Right forelimb (tissue), 1 donor: ENCODE measurements at places on chromosomes 12 and 14.

GRCh38 chr14:90692826-90693225, 123.4 kb downstream of the TTC7B start:
- no peak for DNase-seq

DNA sequence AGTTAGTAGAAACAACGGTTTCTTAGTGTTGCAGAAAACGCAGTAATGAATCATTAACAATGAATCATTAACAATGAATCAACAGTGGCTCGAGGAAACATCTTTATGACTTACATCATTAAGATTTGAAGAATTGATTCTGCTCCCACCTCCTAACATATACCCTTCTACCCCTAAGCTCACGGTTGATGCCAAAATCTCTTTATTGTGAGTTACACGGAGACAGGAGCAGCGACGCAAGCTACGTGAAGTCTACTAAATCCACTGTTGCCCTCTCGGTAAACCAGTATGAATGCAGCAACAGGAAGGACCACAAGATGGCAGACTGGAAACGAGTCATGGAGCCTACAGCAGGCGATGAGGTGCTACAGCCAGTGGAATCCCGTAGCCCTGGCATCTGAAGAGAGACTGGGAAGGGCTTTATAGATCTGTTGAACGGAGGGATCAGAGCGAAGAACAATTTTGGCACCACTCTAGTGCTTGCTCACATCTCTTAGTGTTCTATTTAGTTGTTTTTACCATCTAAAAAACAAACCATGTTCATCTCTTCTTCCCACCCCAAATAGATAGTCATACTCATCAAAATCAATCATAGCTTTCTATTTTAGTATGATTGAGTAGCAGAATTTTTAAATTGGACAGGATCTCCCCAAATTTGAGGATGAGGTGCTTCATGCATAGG, 332.7 kb downstream of the DUSP6 start:
- DNase-seq, result peak; percentile 75

DNA sequence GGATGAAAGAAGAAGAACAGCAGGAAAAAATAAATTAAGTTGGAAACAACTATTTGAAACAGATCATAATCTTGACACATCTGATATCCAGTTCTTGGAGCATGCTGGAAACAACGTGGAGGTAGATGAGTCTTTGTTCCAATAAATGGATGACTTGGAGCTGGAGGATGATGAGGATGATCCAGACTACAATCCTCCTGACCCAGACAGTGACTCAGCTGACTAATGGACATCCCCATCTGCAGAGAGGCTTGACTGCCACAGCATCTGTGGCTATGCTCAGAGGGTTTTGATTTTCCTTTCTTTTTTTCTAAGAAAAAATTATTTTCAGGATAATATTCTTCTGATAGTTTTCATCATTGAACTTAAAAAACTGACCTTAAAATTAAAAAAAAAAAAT, 6.2 kb upstream of the ZDHHC17 start:
- DNase-seq, result no peak

GRCh38 chr14:54230645-54231044, 166.2 kb upstream of the CDKN3 start:
- no peak for DNase-seq

DNA sequence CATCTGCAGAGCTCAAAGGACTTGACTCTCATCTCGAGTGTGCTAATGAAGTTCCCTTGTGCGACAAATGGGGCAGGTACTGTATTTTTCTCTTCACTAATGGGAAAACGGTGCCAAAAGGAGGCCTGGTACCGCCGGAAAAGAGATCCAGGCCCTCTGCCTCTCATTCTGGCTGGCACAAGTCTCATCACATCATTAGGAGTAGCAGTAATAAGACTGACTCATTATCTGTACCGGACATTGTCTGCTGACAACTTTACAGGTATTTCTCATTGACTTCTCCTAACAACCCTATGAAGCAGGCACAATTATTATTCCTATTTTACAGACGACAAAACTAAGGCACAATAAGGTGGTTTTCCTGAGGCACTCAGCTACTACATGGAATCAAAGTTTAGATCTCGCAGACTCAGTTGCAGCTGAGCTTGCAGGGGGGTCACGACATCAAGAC, 668 bp downstream of the APPL2 start:
- no peak for DNase-seq

GRCh38 chr14:76599559-76600287, 161.5 kb upstream of the VASH1 start:
- no peak for DNase-seq

DNA sequence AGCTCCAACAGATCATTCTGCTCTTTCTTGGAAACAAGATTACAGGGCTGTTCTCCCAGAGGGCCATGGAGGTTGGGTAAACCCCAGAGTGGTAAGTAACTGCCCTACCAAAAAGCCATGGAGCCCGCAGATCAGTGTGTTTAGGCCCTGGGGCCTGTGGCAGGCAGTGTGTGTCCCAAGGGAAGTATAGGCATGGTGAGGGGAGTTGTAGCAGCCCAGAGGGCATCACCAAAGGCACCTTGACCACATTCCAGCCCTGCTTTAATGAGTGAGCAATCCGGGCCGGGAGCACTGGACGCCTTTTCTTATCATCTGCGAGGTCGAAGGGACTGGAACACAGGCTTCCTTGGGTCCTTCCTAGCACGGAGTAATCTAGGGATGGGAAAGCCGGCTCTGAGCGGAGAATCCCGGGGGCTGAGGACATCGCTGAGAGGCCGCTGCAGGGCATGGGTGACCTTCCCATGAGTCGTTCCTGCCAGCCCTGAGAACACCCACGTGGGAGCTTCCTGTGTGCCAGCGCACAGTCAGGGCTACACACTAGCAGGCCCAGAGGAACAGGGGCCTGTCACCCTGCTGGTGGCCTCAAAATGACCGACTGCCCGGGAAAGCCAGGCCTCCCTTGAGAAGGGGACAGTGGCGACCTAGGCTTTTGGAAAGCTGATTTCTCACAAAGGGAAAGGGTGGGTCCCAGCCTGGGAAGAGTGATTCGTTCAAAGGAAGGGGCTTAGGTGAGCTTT, 91.3 kb downstream of the NINJ2 start:
- DNase-seq, result peak; percentile 44

DNA sequence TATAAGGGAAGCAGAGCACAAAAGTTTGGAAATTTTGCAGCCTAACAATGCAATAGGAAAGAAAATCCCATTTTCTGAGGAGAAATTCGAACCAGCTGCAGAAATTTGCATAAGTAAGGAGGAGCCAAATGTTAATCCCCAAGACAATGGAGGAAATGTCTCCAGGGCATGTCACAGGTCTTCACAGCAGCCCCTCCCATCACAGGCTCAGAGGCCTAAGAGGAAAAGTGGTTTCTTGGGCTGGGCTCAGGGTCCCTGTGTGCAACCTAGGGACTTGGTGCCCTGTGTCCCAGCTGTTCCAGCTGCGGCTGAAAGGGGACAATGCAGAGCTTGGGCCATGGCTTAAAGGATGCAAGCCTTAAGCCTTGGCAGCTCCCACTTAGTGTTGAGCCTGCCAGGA, 190.0 kb downstream of the MDGA2 start:
- DNase-seq, result no peak

DNA sequence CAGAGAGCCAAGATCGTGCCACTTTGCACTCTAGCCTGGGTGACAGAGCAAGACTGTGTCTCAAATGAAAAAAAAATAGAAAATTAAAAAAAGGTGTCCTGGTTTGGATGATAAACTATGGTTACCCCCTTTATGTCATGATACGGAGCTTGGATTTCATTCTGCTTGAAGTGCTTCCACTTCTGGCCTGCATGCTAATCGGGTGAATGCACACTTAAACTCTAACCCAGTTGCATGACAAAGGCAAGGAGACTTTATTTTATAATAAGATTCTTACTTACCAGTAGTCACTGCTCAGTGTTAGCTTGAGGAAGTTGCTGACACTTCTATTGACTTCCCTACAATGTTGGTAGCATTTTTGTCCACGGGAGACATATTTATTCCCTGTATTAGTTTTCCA, 24.3 kb downstream of the CFAP54 start:
- DNase-seq, result no peak

DNA sequence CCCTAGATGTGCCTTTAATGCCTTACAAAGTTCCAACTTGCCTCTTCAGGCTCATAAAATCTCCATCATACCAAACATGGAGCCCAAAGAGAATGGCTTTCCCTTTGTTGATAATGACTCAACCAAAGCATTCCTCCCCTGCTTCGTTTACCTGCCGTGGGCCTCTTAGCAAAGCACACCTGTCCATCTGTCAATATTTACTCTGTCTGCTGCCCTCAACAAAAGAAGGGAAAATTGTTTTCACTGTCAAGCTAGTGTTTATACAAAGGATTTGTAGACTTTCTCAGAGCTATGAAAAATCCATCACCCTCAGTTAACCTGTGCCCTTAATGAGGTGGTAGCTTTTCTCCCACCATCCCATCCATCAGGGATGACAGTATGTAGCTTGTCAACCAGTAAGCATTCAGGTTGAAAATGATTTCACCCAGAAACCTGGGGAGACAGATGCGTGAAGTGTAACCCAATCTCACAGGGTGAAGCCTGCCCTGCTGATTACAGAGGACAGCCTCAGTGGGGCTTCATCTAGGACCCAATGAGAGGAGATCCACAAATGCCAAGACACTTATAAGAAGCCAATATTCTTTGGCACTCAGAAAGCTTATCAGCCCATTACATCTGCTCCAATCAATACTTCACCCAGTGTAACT, 278.1 kb downstream of the NUAK1 start:
- no peak for DNase-seq

DNA sequence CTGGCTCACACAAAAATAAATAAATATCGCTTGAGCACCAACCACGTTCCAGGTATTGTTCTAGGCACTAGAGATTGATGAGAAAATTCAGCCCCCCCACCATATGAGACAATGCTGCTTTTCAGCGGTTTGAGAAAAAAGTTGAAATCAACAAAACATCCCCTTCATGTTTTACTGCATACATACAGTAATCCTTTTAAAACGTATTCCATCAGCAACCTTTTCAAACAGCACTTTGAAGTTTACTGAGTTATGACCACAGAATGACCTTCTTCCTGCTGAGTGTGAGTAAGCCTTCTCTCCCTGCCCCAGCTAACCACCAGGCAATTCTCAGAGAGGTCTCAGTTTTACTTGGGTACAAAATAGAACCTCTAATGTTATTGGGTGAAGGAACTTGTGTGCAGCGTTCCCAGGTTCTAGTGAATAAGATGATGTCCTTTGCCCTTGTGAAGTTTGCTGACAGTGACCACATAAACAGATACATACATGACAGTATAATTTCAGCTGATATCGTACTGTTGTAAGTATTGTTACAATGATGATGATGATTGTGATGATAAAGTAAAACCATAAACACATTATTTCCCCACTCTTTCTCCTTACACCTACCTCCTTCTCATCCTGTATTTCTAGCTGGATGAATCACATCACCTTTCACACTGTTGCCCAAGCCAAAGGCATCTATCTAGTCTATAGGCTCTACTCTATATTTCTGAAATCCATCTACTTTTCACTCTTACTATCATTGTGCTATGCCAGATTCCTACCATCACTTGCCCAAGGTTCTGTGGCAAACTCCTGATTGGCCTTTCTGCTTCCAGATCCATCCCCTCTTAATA, 124.4 kb upstream of the KRR1 start:
- DNase-seq, result no peak

- no peak for DNase-seq
Observed at GRCh38 chr12:106204312-106204711, 43.5 kb downstream of the CKAP4 start.

- no peak for DNase-seq
Observed at GRCh38 chr12:24760162-24760561, 188.7 kb downstream of the BCAT1 start.

DNA sequence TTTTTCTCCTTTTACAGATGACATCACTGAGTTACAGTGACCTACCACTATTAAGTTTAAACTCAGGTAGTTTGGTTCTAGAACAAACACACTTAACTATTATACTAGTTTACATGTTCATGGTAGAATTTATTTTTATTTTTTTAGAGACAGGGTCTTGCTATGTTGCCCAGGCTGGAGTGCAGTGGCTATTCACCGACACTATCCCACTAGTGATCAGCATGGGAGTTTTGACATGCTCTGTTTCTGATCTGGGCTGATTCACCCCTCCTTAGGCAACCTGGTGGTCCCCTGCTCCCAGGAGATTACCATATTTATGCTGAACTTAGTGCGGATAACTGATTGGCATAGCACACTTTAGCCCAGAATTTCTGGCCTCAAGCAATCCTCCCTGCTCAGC, 66.4 kb upstream of the LTA4H start:
- no peak for DNase-seq

GRCh38 chr12:47838286-47838931, 18.7 kb upstream of the HDAC7 start:
- no peak for DNase-seq
